ENCODE measurements at places on chromosomes 13 and 19. TPM values are rescaled to one million over a fixed set of nuclear protein-coding genes. Genes with fewer than 3 reads are reported as not detected.

The CEACAM6 gene
- polyA plus RNA-seq, result not detected

The CASP14 gene
- not detected for polyA plus RNA-seq

The NLRP7 gene
- 1.4 TPM for polyA plus RNA-seq

The JAK3 gene
- 56.3 TPM for polyA plus RNA-seq

The PGLYRP2 gene
- polyA plus RNA-seq, result not detected

The MAG gene
- 0.25 TPM for polyA plus RNA-seq

The GFY gene
- not detected for polyA plus RNA-seq

The KLK13 gene
- not detected for polyA plus RNA-seq

The ZNF20 gene
- polyA plus RNA-seq, result 1.9 TPM

The SIGLEC5 gene
- not detected for polyA plus RNA-seq

The GPR12 gene
- polyA plus RNA-seq, result not detected

The PRODH2 gene
- not detected for polyA plus RNA-seq

The IL27RA gene
- 58.3 TPM for polyA plus RNA-seq

The ZNF486 gene
- polyA plus RNA-seq, result 6.2 TPM

The NKG7 gene
- 66.0 TPM for polyA plus RNA-seq

The ZNF227 gene
- polyA plus RNA-seq, result 16.4 TPM

The ZNF569 gene
- 4.5 TPM for polyA plus RNA-seq

The CD209 gene
- not detected for polyA plus RNA-seq

The SPPL2B gene
- 20.8 TPM for polyA plus RNA-seq

The NRTN gene
- polyA plus RNA-seq, result not detected

The KANK2 gene
- not detected for polyA plus RNA-seq

The KLK15 gene
- polyA plus RNA-seq, result not detected

The IZUMO1 gene
- not detected for polyA plus RNA-seq

The AMH gene
- polyA plus RNA-seq, result 0.15 TPM

The CEACAM21 gene
- polyA plus RNA-seq, result 30.8 TPM
